NCI-H1436 (cell line): ENCODE measurements at places on chromosomes 5 and 9.

- no peak for DNase-seq
Observed at GRCh38 chr9:35519692-35520363, 29.9 kb downstream of the RUSC2 start.

DNA sequence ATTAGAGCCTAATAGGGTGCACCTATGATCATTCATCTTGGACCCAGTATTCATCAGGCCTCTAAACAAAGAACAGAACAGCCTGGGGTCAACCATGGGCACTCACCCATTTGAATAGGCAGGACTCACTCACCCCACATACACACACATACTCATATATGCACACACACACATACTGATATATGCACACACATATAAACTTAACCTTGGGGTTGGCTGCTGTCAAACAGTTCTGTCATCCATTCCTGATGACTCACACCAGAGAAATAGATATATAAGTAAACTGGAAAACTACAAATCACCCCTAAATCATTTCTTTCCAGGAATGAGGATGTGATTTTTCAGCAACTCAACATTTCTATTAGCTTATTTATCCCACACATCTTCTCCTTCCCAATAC, 51.3 kb downstream of the ARL15 start:
- no peak for DNase-seq

DNA sequence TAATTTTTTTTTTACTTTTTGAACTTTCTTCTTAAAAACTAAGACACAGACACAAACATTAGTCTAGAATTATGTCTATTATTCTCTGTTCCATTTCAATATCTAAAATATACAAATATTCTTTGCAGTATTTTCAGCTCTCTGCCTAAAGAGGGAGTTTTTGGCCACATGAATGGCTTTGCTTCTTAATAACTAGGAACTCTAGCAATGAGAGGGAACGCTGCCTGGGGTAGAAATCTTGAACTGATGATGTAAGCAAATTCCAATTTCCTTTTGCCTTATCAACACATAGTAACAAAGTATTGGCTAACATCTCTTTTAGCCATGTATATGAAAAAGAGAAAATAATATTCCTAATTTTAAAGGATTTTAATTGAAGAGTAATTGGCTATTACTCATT, 51.9 kb downstream of the SLC25A46 start:
- no peak for DNase-seq

- no peak for DNase-seq
Observed at GRCh38 chr5:170315154-170315553, 17.6 kb upstream of the LCP2 start.

DNA sequence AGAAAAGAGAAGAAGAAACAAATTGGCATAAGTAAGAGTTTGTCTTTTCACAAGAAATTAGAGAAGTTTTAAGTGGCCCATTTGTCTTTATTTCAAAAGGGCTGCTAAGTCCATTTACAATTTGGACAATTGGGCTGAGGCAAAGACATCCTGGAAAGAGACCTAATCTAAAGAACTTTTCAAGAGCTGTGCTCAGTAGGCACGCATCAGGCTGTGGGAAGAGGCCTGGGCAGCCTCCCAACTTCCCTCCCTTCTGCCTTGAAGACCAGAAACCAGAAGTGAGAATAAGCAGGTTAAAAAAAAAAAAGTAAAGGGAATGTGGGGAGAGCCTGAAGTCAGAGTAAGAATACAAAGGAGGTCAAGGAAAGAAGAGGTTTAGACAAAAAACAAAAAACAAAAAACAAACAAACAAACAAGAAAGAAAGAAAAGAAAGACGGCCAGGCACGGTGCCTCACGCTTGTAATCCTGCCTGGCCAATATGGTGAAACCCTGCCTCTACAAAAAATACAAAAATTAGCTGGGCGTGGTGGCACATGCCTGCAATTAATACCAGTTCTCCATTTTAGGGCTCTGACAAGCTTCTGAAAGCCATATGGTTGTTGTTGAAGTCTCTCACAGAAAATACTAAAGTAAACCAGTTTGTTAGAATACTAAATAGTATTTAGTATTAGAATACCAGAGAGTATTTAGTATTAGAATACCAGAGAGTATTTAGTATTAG, 48.0 kb upstream of the CEP78 start:
- no peak for DNase-seq

- DNase-seq: peak; percentile 43
Observed at GRCh38 chr9:84953797-84954705, 284.5 kb downstream of the NTRK2 start.

DNA sequence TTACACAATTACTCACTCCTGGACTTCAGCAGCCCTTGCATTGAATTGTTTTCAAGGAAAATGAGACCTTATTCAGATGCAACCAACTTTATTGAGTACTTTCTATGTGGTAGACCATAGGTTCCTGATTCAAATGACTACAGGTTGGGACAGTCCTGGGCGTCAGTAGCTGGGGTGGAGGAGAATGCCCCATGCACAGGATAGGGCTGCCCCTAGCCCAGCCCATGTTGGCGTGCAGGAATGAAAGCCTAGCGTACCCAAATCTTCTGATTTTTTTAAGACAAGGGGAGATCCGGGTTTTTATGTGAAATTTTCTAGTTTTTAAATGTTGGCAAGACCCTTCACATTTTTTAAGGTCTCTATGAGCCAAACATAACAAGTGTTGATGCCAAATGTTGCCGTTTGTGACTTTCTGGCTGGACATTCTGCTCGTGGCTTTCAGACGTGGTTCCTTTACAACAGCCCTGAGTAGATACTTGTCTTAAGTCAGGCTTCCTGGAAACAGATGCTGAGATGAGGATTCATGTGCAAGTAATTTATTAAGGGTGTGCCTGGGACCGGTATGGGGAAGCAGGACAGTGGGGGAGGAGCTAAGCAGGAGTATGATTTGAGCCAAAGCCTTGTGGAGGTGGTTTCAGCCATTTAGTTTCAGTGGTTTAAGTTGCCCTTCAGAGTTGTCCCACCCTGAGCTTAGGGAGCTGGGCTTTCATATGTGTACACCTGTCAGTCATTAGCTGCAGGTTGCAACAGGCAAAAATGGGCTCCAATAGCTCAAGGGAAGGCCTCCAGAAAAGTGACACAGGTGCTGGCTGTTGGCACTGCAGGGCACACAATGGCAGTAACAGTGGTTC, 154.1 kb downstream of the NTRK2 start:
- no peak for DNase-seq

DNA sequence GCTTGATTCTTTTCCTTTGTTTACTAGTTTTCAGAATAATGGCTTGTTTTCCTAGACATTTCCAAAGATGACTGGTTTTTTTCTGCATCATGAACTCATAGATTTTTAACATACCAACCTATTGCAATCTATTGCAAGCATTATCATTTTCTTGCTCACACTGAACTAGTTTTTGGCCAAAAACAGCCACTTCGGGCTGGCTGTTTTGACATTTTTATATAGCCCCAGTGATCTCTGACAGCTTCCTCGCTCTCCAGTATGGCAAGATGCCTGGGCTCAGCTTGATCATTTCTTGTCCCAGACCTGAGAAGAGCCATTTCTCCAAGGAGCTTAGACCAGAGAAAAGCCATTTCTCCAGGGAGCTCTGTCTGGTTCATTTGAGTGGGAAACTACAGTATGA, 94.3 kb upstream of the MAMDC2 start:
- no peak for DNase-seq

DNA sequence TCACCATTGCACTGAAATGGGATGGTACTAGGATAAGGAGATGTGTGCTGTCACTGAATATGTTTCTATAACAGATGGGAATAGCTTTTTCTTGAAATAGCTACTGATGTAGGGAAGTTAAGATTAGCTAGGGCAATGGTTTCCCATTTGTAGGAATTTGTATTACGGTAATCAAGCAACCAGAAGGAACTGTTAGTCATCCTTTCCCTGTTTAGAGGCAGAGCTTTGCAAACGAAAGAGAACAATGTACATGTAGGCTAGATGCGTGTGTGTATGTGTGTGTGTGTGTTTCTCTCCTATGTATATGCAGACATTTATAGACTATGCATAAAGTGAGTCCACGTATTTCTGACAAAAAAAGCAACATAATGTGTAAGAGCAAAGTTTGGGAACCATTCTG, 171.9 kb upstream of the GRIA1 start:
- no peak for DNase-seq

GRCh38 chr9:15942831-15943424, 390.1 kb downstream of the CCDC171 start:
- DNase-seq: no peak

DNA sequence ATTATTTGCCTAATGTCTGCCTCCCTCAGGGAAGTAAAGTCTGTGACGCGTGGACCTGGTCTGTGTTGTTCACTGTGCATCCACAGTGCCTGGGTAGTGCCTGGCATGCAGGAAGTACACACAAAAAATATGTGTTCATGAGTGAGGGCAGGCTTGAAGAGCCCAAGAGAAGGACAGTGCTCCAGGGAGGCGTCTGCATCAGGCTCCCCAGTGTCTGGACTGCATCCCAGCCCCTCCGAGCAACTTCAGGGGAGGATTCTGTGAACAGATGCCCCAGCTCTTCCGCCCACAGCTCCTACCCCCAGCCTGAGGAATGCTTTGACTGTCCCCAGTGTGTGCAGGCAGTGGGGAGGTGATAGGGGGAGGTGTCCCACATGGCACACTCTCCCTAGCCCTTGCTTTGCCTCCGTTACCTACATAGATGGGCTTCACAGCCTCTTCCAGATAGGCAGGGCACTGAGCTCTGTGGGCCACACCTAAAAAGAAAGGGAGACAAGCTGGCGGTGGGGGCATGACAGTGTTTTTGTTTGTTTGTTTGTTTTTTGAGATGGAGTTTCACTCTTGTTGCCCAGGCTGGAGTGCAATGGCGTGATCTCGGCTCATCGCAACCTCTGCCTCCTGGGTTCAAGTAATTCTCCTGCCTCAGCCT, 25.4 kb downstream of the IRF1 start:
- no peak for DNase-seq

GRCh38 chr5:158876263-158876942, 223.3 kb downstream of the EBF1 start:
- no peak for DNase-seq

GRCh38 chr9:101578378-101578777, 16.4 kb downstream of the PPP3R2 start:
- DNase-seq: no peak

DNA sequence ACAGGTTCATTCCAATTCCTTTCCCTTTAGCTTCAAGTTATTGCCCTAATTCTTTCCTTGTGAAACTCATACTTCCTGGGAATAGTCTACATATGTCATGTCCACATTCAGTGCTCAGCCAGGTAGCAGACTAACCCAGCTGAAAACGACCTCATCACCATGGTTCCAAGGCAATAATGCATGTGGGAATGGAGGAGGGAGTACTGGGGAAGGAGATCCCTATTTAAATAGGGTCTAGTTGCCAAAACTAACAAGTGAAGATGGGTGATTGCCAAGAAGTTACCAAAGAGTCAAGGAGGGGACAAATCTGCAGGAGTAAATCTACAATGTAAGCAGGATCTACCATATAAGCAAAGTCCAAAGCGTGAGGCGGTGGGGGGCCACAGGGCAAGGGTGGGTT, 47.3 kb upstream of the MCTP1 start:
- no peak for DNase-seq

- DNase-seq: no peak
Observed at GRCh38 chr5:128135286-128135685, 51.7 kb downstream of the SLC12A2 start.
